ENCODE measurements at places on chromosomes 11 and 22.

DNA sequence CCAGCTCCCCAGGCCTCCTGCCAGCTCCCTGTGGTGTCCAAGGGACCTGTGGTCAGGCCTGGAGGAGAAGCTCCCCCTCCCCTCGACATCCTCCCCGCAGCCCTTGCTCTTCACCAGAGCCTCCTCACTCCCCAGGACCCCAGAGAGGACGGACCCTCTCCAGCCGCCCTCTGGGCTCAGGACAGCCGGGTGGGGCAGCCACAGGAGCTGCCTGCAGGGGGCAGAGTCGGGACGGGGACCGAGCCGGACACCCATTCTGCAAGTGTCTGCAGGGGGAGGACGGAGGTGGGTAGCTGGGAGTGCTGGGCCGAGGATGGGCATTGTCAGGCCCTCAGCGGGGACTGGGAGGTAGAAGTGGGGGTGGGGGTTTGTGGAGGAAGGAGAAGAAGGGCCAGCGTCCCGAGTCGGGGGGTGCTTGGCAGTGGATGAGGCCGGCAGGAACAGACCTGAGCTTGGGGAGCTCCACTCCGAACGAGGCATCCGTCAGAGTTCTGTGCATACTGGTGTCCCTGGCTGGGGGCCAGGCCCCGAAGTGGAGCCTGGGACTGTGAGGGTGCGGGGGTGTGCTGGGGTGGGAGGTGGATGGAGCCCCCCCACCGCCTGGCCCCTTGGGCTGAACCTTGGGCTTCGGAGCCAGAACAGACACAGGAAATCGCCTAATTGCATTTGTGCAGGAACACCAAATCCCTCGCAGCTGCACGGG, 15.2 kb downstream of the PRR33 start:
- no peak for DNase-seq

GRCh38 chr11:68092411-68092810, 28.8 kb downstream of the CHKA start:
- no peak for DNase-seq

DNA sequence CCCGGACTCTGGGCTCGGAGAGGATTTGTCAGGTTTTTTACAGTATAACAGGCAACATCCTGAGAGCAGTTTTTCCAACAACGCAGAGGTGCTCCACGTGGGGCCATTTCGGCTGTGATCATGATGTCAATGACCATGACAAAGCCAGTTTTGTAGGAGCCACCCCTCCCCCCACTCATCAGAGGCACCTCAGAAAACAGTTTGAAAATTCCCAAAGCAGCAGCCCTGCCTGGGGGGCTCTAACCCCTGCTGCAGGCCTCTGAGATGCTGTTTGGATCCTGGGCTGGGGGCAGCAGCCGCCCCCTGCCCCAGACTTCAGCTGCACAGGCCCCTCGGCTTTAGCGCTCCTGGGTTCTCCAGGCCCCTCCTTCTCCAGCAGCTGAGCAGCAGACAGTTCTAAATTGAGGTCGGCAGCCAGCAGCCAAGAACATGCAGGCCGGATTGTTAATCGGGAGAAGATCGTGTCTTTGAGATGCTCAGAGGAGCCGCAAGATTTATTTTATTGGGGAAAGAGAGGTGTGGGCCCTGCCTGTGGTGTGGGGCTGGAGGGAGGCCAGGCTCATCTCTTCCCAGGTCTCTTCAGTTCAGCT, 19.4 kb downstream of the NFAM1 start:
- no peak for DNase-seq

DNA sequence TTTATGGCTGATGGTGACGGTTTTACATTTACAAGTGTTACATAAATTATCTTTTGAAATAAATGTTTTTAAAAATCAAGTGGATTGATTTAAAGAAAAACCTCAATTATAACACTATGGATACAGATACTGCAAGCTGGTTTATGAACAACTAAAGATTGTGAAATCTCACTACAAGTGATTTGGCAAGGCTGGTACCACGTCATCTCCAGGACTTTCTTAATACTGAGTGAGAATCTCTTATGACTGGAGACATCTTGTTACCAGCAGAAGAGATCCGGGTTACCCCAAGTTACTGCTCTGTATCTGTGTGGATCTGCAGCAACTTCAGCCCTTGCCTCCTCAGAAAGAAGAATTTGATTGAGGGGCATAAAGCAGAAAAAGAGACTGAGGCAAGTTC, 452.9 kb downstream of the MN1 start:
- DNase-seq: no peak

DNA sequence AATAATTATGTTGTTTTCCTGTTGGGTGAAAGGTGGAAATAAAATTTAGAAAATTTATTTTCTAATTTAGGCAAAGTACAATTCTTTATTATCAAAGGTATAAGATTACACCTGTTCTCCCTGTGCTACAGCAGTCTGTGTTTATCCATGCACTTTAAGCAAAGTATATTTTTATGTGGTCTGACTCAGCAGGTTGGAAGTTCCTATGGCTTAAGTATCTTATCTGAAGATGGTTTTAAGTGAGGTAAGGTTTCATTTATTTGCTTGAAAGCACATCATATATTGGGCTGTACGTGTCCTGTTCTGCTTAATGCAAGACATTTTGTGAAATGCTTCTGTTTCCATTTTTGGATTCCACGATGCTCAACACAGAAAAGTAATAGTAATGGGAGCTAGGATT, 14.6 kb downstream of the PPME1 start:
- DNase-seq: no peak

GRCh38 chr22:40808018-40808841, 10.9 kb downstream of the SLC25A17 start:
- DNase-seq: no peak

DNA sequence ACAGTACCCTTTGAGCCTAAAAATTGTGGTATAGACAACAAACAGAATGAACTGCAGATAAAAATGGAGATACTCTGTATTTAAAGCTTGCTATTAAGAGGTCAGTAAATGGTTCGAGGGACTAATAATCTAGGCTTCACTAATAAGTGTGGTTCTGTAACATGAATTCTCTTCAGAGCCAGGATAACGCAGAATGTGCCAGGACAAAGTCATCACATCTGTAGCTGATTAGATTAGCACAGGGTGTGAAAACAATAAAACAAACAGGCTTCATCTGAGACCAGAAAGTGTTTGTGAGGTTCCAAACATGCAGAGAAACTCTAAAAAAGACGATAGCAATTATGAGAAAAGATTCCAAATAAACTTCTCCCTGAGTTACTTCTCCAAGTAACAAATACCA, 89.1 kb upstream of the LUZP2 start:
- DNase-seq: no peak

GRCh38 chr11:65787649-65788622, 1.1 kb downstream of the OVOL1 start:
- DNase-seq: no peak

GRCh38 chr22:36362932-36363331, 24.8 kb downstream of the MYH9 start:
- DNase-seq: no peak

- DNase-seq: no peak
These were observed 48.8 kb upstream of the PHF21B start for GRCh38 chr22:45058622-45058912.

DNA sequence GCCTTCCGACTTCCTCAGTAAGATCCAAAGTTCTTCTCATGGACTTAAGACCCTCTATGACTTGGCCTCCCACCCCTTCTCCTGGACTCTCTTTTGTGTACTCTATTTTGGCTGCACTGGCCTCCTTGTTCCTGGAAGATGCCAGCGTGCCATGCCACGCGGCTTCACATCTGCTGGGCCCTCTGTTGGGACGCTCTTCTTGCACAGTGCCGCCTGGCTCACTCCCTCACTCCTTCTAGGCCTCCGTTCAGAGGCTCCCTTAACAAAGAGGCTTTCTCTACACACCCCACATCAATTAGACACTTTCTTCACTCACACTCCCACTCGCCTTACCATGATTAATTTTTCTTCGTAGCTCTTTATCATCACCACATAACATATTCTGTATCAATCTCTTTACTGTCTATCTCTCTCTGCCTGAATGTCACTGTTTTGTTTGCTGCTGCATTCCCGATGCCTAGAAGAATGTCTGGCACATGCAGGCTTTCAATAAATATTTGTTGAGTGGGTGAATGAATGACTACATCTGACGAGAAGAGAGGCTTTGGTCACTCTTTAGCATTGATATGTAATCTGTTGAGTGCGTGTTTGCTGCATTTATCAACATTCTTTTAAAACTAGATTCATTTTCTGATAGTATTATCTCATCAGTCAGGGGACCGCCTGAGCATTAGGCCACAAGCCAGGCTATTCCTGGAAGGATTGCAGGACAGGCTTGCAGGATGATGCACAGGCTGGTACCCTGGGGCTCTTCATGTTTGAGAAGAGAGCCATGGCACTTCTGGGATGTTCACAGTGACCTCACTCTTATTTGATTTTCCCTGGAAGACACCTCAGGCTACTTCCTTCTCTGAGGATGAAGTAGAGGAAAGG, 60.6 kb upstream of the AMPD3 start:
- no peak for DNase-seq

DNA sequence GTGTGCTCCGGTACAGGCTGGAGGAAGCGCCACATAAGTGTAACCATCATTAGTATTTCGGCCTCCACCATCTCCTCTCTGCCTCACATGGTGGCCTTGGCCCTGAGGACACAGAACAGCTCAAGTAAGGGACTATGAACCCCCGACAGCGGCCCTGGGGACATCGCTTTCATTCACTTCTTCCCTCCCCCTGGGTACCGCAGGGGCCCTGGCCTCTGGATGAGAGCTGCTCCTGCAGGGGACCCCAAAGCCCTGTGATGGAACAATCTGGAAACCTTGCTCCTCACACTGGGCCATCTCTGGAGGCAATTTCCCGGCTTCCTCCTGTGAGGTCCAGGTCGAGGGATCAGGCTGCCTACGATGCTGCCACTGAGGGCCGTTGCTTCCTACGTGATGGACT, 565.5 kb downstream of the BRD1 start:
- no peak for DNase-seq
